ENCODE measurements at places on chromosomes 1 and 21. TPM values are rescaled to one million over a fixed set of nuclear protein-coding genes. Genes with fewer than 3 reads are reported as not detected.

GLIS1 gene
- total RNA-seq, result 0.28 TPM

C8A gene
- not detected for total RNA-seq

RAB7B gene
- 9.1 TPM for total RNA-seq

OR10J1 gene
- not detected for total RNA-seq

GFI1 gene
- under 0.01 TPM for total RNA-seq

VWA5B1 gene
- total RNA-seq, result not detected

RNU1-2 gene
- under 0.01 TPM for total RNA-seq

TMPRSS15 gene
- total RNA-seq, result not detected

CFAP57 gene
- 0.28 TPM for total RNA-seq

LACTBL1 gene
- not detected for total RNA-seq

PDZK1 gene
- total RNA-seq, result 1.7 TPM

AMY1B gene
- total RNA-seq, result not detected

LRRC39 gene
- total RNA-seq, result 0.36 TPM

RGS1 gene
- total RNA-seq, result not detected

RPE65 gene
- total RNA-seq, result under 0.01 TPM

ACKR1 gene
- not detected for total RNA-seq

TNN gene
- not detected for total RNA-seq

ATAD3C gene
- not detected for total RNA-seq

NBPF6 gene
- not detected for total RNA-seq

IL22RA1 gene
- total RNA-seq, result not detected

PLEKHA6 gene
- 5.0 TPM for total RNA-seq

B3GALT5 gene
- total RNA-seq, result 0.18 TPM

NGF gene
- total RNA-seq, result 12.5 TPM

SFPQ gene
- 53.9 TPM for total RNA-seq

CELA3A gene
- total RNA-seq, result not detected

RSPO1 gene
- total RNA-seq, result not detected

STYXL2 gene
- not detected for total RNA-seq

FALEC gene
- not detected for total RNA-seq

CR1L gene
- total RNA-seq, result not detected

Measured in IMR-90 (cell line).